Osteocyte (in vitro differentiated cells): ENCODE measurements at places on chromosomes 3 and 15.

GRCh38 chr15:43762824-43763223 lies 13.9 kb downstream of the ELL3 start:
- DNase-seq: no peak

- no peak for DNase-seq
Observed at GRCh38 chr3:29668233-29668632, 387.4 kb downstream of the RBMS3 start.

GRCh38 chr3:58336135-58336882 lies 3.6 kb downstream of the PXK start:
- no peak for DNase-seq

GRCh38 chr3:5160940-5161858 lies 26.3 kb upstream of the EDEM1 start:
- no peak for DNase-seq

DNA sequence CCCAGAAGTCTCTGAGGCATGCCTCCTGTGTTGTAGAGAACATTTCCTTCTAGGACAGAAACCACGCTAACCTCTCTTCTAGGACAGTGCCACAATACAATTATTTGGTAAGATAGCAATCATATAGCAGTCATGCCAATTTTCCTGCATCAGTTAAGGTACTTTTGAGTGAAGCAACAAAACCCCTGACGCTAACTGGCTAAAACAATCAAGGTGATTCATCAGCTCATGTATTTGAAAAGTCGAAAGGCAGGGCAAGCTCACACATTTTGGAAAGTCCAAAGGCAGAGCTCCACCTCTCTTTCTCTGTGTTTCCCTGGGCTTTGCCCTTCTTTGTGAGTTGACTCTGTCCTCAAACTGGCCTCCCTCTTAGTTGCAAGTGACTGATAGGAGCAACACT lies 10.1 kb downstream of the TERC start:
- no peak for DNase-seq

- DNase-seq: no peak
Observed at GRCh38 chr3:196169836-196170240, 41.4 kb downstream of the ZDHHC19 start.

GRCh38 chr3:123498761-123499160 lies 49.9 kb upstream of the ADCY5 start:
- no peak for DNase-seq

- no peak for DNase-seq
Observed at GRCh38 chr3:195796795-195797194, 14.9 kb downstream of the MUC4 start.

DNA sequence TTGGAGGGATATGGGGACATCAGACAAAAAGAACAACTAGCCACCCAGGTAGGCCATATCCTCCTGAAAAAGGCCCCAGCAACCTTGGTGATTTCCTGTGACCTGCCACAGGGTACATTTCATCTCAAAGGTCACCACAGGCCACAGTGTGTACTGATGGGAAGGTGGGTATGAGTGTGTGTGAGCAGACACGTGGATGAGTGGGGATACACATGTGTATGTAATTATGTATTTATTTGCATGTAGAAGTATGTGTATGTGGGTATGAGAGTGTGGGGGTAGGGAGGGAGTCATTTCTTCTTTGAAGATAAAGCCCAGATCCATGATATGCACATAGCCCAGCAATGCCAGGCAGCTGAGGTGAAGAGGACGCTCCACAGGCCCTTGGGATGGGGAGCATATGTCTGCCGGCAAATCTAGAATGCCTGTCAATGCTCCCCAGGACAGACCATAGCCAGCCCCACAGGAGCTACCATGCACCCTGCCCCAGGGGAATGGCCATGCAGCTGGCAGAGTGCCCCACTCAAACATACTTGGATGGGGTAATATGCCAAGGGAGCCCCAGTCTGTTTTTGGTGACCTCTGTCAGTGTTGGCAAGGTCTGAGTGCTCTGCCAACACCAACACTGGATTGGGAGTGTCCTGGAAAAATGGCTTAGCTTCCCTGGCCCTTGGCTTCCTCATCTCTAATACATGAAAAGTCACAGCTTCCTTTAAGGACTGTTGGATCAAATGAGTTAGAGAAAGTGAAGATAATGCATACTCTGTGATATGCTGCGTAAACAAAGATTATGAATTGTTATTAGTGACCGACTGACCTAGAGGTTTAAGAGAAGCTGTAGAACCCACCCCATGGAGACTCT lies 42.4 kb downstream of the RAB6B start:
- no peak for DNase-seq

DNA sequence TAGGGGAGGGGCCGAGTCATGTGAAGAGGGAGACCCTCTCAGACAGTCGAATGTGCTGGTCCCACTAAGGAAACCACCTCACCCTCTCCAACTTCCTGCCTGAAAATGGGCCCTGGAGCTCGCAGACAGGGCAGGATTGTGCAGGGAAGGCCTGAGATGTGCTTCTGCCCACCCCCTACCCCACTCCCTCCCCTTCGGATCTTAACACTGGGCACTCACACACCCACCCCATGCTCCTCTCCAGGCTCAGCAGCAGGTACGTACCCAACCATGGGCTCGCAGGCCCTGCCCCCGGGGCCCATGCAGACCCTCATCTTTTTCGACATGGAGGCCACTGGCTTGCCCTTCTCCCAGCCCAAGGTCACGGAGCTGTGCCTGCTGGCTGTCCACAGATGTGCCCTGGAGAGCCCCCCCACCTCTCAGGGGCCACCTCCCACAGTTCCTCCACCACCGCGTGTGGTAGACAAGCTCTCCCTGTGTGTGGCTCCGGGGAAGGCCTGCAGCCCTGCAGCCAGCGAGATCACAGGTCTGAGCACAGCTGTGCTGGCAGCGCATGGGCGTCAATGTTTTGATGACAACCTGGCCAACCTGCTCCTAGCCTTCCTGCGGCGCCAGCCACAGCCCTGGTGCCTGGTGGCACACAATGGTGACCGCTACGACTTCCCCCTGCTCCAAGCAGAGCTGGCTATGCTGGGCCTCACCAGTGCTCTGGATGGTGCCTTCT lies 20.0 kb downstream of the ATRIP start:
- DNase-seq: no peak

- no peak for DNase-seq
Observed at GRCh38 chr3:14602006-14602803, 49.4 kb upstream of the CCDC174 start.

- no peak for DNase-seq
Observed at GRCh38 chr15:95210436-95210981, 979.1 kb downstream of the MCTP2 start.

GRCh38 chr3:48614044-48614443 lies 4.6 kb upstream of the UQCRC1 start:
- no peak for DNase-seq

GRCh38 chr3:71066356-71066755 lies 517.2 kb downstream of the FOXP1 start:
- no peak for DNase-seq

- DNase-seq: peak; percentile 19
Observed at GRCh38 chr3:183123891-183124290, 24.6 kb upstream of the MCCC1 start.

GRCh38 chr3:177300842-177301241 lies 103.6 kb upstream of the TBL1XR1 start:
- DNase-seq: no peak

DNA sequence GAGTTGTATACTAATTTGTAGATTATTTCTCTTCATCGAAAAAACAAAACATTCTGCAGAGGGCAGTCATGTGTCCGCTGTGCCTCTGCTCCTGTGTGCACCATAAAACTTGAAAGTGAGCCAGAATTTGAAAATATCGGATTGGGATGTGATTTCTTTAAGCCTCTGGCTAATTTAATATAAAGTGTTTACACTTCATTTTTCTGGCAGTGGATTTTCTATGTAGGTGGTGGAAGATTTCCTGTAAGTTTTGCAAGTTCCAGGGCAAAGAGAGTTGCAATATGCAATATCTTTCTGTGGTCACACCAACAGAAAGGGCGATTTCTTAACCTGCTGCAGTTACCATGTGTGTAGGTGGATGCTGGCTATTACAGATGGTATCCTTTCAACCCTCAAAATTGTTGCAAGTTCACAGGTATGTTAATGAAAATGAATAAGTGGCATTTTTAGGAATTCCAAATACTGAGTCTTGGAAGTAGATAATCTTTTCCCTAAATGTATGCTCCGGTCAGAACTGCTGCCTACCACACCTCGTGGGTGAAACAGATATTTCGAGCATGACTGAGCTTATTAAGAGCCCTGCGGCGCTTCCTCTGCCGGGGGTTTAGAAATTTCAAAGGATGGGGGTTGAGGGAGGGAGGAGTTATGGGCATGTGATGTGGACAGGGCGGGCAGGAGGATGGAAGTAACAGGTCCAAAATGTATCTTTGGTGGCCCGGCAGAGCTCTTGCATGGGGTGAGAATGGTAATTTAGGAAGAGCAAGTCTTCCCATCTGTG lies 134.0 kb downstream of the PGPEP1L start:
- no peak for DNase-seq

- no peak for DNase-seq
Observed at GRCh38 chr3:105829229-105829628, 39.6 kb downstream of the CBLB start.

DNA sequence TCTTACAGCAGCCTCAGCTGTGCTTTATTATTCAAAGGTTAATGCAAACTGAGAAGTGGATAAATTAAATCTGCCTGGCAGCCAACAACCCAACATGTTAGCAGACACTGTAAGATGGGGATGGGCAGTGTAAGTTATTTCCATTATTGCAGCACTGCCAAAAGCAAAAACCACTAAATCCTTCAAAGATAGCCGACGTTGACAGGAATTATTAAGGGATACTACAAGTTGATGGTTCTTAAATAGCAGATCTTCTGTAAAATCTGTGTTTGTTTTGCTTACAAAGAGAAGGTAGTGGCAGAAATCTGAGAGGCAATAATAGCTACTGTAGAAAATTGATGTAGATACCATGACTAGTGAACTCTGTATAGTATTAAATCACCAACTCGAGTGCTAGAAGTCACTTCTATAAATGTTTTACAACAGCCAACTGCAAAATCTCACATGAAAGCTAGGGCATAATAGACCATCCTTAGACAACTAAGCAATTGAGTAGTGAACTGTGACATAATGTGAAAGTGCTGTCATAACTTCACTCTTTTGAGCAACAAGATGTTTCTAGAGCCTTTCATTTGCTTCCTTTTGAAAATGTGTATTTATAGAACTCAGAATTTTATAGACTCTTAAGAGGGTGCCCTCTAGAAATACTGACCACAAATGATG lies 278.6 kb downstream of the UBE2E2 start:
- no peak for DNase-seq

DNA sequence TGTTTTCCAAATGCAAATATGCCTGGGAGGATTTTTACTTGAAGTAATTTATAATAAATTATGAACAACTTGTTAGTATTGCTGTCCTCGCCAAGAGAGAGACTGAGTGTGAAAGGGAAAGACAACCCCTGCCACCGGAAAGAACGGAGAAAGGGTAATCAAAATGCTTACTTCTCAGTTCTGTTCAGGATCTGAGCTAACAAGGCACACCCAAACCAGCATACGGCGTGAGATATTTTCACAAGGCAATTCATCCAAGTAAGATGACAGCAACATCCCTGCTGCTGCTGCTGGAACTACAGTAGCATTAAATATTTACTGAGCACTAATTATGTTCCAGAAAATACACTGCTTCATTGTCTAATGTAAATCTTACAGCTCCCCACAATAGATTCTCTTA lies 96.1 kb downstream of the KBTBD8 start:
- DNase-seq: no peak

DNA sequence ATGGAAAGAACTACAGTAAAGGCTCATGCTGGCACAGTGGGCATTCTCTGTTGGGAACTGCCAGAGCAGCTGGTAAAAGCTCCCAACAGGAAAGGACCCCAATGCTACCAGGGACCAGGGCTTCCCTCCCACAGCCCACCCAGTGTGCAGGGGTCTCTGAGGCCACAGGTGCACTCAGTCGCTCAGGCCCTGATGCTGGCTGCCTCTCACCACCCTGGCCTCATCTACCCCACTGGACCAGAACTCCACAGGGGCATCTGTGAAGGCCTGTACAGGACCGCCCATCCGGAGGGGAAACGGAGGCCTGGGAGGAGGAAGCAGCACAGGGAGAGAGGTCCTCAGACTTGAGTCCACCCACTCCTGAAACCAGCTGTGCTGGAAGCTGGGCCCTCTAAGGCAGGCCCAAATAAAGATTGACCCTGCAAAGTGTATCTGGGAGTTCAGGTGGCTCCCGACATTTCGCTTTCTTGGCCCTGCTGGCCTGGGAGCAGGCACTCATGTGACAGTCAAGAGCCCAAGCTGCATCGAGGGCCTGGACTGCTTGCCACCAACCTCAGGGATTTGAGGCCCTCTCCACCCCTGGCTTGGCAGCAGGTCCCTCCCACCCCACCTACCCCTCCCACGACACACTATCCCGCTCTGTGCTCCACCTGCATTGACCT lies 12.7 kb downstream of the KLF15 start:
- DNase-seq: peak; percentile 62

DNA sequence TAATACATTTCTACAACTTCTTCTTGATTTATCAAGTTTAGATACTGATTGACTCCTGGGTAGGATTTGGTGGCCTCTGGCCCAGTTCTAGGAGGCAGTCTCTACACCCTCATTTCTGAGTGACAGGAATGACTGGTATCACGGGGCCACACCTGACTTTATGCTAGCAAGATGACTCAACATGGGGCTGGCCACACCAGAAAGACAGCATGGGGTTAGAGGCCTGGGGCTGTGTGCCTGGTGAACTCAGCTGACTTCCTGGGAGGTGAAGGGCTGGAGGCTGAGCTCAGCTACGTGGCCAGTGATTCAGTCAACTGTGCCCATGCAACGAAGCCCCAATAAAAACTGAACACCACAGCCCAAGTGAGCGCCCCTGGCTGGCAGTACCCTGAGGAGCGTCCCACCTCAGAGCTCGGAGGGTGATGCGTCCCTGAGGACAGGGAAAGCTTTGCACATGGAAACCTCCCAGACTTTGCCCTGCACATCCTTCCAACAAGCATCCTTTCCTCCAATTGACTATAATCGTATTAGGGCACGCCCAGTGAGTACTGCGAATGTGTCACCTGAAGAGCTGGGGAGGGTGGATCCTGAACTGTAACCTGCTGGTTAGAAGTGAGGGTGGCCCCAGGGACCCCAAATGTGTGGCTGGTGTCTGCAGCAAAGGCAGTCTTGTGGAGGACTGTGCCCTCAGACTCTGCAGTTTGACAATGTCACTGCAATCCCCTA lies 57.2 kb downstream of the NIPA2 start:
- no peak for DNase-seq
